Renal cortex interstitium (tissue), 15 donors: ENCODE measurements at places on chromosomes 4 and X. TPM values are rescaled to one million over a fixed set of nuclear protein-coding genes. Genes with fewer than 3 reads are reported as not detected.

CFAP99 gene
- 1.5 TPM for polyA plus RNA-seq

IL21 gene
- polyA plus RNA-seq: not detected

MRFAP1 gene
- 458 TPM for polyA plus RNA-seq

MAGEC2 gene
- polyA plus RNA-seq: not detected

UGT2A3 gene
- 56.1 TPM for polyA plus RNA-seq

DIPK2B gene
- polyA plus RNA-seq: 8.3 TPM

FAM9C gene
- polyA plus RNA-seq: 0.43 TPM

MPP1 gene
- 39.5 TPM for polyA plus RNA-seq

S100P gene
- 7.3 TPM for polyA plus RNA-seq

AR gene
- 3.3 TPM for polyA plus RNA-seq

NXF3 gene
- polyA plus RNA-seq: 0.19 TPM

OGT gene
- polyA plus RNA-seq: 219 TPM

CSAG1 gene
- not detected for polyA plus RNA-seq

GAGE13 gene
- polyA plus RNA-seq: not detected

P2RY8 gene
- 0.95 TPM for polyA plus RNA-seq

AFM gene
- polyA plus RNA-seq: 18.5 TPM

PRDM8 gene
- 2.6 TPM for polyA plus RNA-seq

AFP gene
- 1,323 TPM for polyA plus RNA-seq

WAS gene
- 5.5 TPM for polyA plus RNA-seq

ATP2B3 gene
- 0.24 TPM for polyA plus RNA-seq

ADGRG4 gene
- polyA plus RNA-seq: not detected

ZFYVE28 gene
- 1.8 TPM for polyA plus RNA-seq

ENPEP gene
- polyA plus RNA-seq: 155 TPM

CTPS2 gene
- 34.8 TPM for polyA plus RNA-seq

MAGT1 gene
- 93.1 TPM for polyA plus RNA-seq

HSFX1 gene
- polyA plus RNA-seq: 1.7 TPM
